Stimulated activated CD8-positive, alpha-beta memory T cell treated with anti-CD3 and anti-CD28 coated beads, Interleukin-4, amount 100 ng/mL, for 24 hours (primary cell): ENCODE measurements at places on chromosomes 13 and 19.
A peak's percentile ranks its signal among the peaks of the same experiment; 100 is the strongest.

GRCh38 chr13:111394211-111394922 is 73.9 kb downstream of the TEX29 start:
- DNase-seq: no peak

- DNase-seq: peak; percentile 34
Measured at GRCh38 chr19:3783660-3784584, 2.3 kb downstream of the MATK start.

- no peak for DNase-seq
Measured at GRCh38 chr13:28246891-28247290, 108.5 kb downstream of the PAN3 start.

DNA sequence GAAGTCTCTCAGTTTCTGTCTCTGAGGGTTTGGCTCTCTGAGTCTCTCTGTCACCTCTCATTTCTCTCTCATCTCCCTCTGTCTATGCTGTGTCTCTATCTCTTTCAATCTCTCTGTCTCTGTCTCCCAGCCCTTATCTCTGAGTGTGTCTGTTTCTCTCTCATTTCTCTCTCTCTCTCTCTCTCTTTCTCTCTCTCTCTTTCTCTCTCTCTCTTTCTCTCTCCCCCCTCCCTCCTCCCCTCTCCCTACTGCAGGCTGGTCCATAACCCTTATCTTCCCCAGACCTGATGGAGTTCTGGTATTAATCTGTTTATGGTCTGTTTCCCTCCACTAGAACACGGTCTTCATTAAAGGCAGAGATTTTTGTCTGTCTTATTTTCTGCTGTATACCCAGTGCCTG is 1.3 kb upstream of the PVR start:
- DNase-seq: no peak

DNA sequence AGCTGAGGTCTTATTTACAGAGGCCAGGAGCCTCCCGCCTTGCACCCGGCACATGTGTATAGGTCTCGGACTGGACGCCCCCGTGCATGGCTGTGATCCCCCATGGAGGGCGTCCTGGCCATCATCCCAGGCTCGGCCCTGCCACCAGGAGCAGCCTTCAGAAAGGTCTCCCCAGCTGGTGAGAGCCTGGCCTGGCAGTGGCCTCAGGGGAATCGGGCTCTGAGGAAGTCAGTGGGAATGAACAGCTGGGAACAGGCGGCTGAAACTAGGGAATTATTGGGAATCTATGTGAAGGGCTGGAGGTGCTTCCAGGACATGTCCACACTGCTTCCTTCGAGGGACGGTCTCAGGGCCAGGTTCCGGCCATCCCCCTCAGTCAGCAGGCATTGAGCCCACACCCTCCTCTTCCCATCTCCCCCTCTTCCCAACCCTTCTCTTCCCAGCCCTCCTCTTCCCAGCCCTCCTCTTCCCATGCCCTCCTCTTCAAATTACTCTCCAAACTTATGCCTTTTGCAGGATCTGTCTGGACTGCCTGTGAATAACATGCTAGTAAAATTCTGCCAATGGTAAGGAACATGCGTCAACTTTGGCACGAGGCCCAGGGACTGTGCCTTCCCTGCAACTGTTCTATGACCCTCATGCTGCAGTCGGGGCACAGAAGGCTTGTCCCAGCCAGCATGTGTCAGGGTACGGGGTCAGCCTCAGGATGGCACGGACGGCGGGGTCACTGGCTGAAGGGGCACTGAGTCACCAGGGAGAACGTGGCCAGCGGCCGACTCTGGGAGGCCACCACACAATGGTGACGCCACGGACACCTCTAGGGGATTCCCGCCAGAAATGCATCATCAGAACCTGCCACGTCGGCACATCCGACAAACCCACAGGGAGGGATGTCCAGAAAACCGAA is 24.2 kb upstream of the C13orf46 start:
- DNase-seq: no peak

DNA sequence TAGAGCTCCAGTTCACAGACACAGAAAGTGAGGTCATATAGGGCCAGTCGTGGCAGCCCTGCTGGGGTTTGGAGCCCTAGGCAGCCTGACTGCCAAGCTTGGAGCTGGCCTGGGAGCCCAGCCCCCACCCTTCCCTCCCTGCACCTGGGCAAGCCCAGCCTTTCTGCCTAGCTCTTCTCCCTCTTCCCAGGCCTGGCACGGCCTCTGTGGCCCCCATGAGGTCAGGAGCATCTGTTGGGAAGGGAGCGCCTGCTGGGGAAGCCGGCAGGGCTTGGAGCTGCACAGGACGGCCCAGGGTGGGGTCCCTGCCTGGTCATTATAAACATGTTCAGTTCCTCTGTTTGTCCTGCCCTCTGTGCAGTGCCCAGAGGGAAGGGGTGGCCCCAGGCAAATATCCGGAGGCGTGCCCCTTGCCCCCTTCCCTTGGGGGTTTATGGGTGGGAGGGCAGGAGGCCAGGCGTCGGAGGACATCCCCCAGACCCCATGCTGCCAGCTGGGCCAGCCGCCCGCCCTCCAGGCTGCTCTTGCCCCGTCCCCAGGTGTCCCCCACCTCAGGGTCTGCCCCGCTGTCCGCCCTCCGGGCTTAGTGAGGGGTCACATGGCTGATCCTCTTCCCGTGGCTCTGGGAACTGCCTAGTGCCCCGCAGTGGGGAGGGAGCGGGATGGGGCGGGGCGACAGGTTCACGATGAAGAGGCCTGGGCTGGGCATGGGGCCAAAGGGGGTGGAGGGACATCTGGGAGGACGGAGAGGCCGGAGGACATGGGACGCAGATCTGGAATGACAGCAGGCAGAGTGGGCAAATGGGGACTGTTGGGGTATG is 30.0 kb upstream of the NCCRP1 start:
- no peak for DNase-seq

DNA sequence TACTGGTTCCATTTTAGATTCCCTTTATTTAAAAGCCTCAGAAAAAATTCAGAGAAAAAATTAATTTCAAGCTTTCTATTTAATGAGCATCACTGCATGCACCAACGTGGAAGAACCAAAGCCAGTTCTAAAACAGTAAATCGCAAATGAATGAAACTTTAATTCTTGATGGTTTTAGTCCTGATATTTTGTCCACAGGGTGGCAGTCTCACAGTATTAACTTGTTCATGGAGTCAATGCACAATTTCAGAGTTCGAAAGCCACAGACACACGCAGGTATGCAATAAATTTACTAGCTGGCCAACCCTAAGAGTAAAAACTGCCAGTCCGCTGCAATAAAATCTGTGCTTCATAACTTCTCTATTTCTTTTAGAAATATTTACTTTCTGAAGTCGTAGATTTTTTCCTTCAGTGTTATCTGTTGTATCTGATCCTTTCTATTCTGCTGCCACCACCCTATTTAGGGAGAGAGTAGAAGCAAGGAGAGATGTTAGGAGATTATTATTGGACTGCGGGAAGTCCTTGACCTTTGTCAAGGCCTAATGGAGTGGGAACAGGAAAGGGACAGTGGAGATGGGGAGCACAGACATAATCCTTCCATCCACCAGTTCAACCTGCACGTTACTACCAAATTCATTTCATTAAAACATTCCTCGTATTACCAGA is 7.0 kb upstream of the WBP4 start:
- DNase-seq: no peak

DNA sequence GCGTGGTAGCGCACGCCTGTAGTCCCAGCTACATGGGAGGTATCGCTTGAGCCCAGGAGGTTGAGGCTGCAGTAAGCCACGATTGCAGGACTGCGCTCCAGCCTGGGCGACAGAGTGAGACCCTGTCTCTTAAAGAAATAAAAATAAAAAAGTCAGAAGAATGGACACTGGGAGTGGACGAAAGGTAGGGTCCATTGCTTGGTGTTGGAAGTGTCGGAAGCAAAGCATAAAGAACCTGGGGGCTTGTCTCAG is 392 bp upstream of the ARHGAP33 start:
- no peak for DNase-seq

GRCh38 chr19:343451-343931 is 1.1 kb downstream of the MIER2 start:
- no peak for DNase-seq

DNA sequence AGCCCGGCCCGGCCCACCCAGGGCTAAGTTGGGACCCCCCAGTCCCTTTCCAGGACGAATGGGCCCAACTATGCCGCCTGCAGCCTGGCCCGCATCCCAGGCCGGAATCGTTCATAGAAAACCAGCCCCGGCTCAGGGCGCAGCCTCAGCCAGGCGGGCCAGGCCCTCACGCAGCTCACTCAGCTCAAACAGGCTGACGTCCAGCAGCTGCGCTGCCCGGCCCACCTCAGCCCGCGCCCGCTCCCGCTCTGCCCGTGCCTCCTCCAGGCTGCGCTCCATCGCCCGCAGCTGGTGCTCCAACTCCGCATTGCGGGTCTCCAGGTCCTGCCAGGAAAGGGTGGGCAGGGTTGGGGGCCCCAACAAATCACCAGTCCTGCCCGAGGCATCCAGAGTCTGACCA is 9.8 kb downstream of the DDX49 start:
- no peak for DNase-seq

GRCh38 chr19:40630571-40631160 is 29.5 kb downstream of the LTBP4 start:
- no peak for DNase-seq

- no peak for DNase-seq
Measured at GRCh38 chr13:94583926-94584325, 12.0 kb downstream of the TGDS start.

GRCh38 chr13:110455941-110456340 is 105.6 kb downstream of the RAB20 start:
- DNase-seq: peak; percentile 38

GRCh38 chr19:45847663-45848062 is 15.3 kb downstream of the SYMPK start:
- no peak for DNase-seq

- no peak for DNase-seq
Measured at GRCh38 chr13:35190241-35190640, 248.2 kb downstream of the NBEA start.

DNA sequence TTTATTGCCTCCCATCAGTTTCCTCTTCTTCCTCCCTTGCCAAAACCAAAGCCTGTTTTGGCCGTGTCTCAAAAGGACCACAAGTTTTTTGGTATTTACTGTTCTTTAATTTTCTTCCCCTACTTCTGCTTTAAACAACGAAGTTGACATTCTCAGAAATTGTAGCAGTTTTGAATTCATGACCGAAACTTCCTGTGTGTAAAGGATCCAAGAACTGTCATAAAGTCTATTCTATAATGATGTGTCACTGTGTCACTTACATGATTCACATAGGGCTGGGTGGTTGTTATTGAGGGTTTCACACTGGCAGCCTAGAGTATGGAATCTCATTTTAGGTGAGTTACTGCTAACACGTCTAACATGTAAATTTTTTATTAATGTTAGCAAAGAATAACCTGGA is 741.0 kb upstream of the KLHL1 start:
- DNase-seq: no peak

- DNase-seq: no peak
Measured at GRCh38 chr19:47704656-47705055, 8.6 kb upstream of the EHD2 start.

DNA sequence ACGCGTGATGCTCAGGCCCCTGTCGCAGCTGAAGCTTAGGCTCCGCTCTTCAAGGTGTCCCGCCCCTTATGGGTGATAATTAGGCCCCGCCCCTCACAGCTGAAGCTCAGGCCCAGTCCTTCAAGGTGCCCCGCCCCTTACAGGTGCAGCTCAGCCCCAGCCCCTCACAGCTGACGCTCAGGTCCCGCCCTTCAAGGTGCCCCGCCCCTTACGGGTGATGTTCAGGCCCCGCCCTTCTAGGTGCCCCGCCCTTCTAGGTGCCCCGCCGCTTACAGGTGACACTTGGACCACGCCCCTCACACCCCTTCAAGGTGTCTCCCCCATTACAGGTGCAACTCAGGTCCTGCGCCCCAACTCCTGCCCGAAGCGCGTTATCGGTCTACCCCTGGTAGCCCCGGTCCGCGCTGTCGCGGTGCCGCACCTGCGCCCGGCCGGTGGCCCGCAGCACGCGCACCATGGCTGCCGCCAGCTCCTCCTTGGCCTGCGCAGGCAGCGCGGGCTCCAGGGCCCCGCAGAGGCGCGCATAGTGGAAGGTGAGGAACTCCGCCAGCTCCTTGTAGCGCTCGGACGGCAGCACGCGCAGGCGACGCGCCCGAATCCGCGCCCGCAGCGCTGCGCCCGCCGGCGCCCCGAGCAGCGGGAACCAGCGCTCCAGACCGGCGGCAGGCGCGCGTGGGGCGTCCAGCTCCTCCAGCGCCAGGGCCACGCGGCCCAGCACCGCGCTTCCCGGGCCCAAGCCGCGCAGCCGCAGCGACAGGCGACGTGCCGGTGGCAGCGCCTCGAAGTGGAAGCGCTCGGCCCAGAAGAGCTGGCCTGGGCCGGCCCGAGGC is 7.3 kb downstream of the RASAL3 start:
- DNase-seq: no peak

- DNase-seq: no peak
Measured at GRCh38 chr13:110875241-110875640, 39.6 kb downstream of the ANKRD10 start.

DNA sequence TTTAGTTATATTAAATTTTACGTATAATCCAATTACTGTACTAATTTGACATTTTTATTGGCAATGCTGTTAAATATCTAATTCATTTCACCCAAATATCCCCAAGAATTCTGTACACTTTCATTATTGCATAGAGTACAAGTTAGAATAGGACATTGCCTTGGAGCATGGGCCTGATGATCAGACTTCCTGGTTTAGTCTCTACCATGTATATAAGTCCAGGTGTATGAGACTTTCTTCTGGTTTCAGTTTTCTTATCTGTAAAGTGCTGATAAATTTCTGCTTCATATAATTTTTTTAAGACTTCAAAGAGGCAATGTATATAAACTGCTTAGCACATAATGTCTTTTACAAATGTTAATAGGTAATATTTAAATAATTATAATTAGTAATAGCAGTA is 179.4 kb downstream of the KLF12 start:
- DNase-seq: no peak

GRCh38 chr13:101892296-101892695 is 439.8 kb downstream of the ITGBL1 start:
- no peak for DNase-seq

DNA sequence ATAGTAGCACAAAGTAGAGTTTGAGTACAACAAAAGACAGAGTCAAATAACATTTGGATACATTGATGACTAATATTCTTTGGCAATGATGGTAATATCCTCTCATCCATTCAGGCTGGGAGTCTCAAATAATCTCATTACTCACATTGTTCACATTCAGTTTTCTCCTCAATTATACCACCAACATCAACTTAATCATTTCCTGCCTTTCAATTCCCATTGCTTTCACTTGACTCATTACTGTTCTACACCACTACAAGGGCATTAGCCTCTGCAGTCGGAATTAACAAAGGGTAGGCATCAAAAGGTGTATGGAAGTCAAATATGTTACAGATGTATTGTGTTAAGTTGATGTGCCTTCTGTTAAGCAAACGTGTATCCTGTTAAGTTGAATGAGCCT is 518.4 kb upstream of the SLITRK1 start:
- DNase-seq: no peak

GRCh38 chr13:26682606-26683005 is 78.0 kb downstream of the GPR12 start:
- no peak for DNase-seq

DNA sequence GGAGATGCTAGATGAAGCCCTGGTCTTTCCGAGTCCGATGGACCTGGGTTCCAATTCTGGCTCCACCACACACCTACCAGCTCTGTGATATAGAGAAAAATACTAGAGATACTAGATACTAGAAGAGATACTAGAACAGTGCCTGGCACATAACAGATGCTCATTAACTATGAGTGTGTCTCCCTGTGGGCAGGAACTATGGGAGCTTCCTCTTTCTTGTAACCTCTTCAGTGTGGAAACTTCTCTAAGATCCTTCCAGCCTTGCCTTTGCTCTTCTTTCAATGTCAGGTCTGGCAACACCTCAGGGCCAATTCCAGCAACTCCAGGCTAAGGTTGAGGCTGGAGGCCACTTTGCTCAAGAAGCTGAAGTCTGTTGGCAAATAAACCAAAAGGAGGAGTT is 143.9 kb downstream of the KATNAL1 start:
- DNase-seq: no peak

GRCh38 chr13:40259899-40260298 is 406.5 kb downstream of the FOXO1 start:
- DNase-seq: no peak
